GM10248 (cell line): ENCODE measurements at places on chromosomes 2 and 18.

GRCh38 chr2:134107402-134107801, 146.5 kb upstream of the MGAT5 start:
- no peak for DNase-seq

DNA sequence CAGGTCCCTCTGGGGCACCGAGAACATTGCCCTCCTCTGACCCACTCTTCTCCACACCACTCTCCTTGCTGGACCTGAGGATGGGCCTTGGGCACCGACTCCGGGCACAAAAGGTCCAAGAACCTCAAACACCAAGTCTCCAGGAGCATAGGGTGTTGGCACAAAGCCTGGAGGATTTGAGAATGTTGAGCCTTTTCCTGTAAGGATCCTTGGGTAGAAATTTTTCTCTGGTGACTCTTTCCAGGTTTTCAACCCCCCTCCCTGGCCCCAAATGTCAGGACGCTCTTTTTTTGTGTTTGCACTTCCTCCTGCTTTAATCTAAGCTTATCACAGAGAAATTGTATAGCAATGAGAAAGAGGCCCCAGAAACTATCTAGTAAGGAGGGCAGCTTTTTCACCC, 9.2 kb downstream of the SPR start:
- DNase-seq = no peak

DNA sequence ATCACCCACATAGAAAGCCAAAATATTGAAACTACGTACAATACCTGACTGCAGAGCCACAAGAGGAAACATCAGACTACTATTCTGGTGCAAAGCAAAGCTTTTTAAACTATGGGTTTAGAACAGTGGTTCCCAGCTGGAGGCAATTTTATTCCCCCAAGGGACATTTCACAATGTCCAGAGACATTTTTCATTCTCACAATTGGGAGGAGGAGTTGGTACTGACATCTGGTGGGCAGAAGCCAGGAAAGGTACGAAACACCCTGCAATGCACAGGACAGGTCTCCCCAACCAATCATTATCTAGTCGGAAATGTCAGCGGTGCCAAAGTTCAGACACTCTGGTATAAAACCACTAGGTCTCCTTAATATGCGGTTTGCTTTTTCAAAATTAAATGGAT, 88.4 kb upstream of the ARL5A start:
- DNase-seq = no peak

GRCh38 chr2:233049194-233049761, 10.9 kb upstream of the INPP5D start:
- no peak for DNase-seq

DNA sequence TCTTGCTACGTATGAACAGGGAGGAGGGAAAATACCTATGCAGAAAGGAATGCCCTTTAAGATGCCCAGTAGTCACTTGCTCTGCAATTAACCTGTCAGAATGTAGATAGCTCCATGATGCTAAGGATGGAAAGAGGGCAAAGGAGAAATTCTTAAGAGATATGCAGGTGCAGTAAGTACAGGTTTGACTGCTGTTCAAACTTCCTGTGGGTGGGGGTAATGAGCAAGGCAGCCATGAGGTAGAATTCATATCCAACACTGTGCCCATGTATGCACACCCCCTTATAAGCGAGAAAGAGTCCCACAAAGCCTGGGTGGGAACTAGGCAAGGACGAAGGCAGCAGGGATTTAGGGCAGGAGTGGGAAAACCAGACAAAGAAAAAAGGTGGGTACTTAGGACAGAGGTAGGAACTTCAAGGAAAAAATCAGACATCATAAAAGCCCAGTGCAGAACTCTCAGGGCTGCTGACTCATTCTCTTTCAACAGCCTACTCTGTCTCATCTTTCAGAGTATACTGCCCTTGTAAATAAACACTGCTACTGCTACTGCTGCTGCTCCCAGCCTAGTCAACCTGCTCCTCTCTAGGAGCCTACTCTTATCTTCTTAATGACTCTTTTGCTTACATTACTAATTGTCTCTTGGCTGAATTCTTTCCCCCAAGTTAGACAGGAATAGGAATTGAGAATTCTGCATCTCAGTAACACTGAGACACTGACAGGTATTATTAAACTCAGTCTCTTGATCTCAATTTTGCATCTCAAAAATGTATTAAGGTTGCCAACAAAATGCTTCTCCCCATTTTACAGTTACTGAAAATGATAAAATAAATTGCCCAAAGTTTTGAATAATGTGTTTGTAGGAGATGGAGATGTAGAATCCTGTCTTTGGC, 189.0 kb downstream of the PTH2R start:
- DNase-seq = no peak

DNA sequence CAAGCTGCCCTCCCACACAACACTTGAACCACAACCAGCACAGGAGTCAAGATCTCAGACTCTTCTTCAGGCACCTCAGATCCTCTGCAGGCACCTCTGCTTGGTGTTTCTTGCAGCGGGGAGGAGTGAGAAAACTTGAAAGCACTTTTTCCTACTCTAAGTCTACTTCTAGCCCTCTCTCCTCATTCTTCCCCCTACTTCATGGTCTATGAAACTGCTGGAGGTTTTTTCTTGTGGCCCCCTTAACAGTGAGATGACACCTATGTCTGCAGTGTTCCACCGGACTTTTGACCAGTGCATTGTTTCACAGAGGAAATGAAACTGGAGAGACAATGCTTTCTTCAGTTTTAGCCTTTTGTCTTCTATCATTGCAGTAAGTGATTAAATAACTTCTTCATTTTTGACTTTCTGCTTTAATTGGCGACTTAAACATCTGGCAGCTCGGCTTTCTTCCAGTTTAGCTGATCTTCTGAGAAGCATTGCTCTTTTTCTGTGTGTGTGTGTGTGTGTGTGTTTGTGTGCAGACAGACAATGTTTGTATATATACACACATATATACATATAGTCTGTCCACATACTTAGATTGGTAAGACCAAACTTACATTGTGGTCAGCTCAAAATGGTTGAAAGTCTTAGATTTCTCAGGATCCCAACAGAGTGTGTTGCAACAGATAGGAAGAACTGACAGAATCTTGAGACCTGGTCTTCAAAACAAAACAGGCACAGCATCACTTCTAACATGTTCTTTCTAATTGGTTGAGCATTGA, 1474.0 kb upstream of the TMEFF2 start:
- peak; percentile 18 for DNase-seq

DNA sequence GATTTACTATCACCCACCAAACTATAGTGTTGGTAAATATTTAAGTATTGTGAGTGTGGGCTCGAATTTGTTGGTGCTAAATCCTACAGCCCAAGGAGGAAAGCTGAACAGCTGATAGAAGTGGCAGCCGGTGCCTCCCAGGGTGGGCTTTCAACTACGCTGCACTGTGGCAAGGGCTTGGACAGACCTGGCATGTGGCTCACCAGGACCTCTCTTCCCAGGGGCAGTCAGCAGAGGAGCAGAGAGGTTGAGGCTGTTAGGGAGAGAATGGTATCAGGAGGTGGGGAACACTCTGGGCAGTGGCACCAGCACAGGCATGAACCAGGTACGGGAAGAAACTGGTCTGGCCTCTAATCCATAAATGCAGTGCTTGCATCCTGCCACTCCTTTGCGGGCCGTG, 44.6 kb downstream of the TFCP2L1 start:
- no peak for DNase-seq

DNA sequence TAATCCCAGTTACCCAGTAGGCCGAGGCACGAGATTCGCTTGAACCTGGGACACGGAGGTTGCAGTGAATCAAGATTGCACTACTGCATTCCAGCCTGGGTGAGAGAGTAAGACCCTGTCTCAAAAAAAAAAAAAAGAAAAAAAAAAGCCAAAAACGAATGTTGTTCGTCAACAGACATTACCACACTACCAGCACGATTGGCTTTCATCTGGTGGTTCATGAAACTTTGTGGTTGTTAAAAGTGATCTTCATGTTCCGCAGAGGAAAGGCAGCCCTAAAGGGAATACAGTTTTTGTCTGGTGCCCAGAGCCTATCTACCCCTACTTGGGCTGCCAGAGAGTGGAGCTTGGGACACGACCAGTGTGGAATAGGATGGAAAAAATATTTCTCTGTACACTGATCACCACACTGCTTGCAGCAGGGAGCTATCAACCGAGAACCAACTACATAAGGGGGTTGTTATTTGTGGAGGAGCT, 13.6 kb upstream of the CXCR4 start:
- no peak for DNase-seq

GRCh38 chr2:162172802-162173370, 20.8 kb upstream of the GCG start:
- DNase-seq = no peak

- DNase-seq = no peak
These were observed 289.7 kb downstream of the TRIB2 start for GRCh38 chr2:13006426-13006825.

- DNase-seq = no peak
These were observed 4.2 kb downstream of the SP9 start for GRCh38 chr2:174338671-174339560.

GRCh38 chr2:46273919-46274318, 23.3 kb upstream of the EPAS1 start:
- DNase-seq = no peak

- DNase-seq = no peak
These were observed 49.8 kb upstream of the OTX1 start for GRCh38 chr2:63000801-63001200.

DNA sequence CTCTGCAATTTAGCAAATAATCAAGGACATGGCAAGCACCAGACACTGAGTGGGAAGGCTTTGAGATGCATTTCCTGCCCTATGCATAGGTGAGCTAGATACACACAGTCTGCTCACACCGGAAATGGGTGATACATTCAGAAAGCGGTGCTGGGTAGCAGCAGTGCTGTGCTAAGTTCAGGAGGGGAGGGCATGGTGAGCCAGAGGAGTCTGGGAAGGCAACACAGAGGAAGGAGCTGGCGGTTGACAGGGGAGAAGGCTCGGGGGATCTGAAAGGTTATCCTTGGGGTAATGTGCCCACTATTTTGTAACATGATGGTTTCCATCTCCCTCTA, 57.4 kb upstream of the EPAS1 start:
- DNase-seq = peak; percentile 30

DNA sequence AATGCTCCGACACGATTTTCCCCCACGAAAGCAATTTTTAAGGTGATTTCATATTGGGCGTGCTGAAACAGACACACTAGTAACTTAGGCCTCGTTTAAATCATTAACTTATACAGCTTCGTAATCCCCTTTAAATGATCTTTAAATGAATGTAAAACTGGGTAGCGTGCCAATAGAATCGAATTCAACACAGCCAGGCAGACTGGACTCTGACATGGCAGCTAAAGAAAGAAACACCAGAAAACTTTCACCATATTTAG, 2.4 kb upstream of the ID2 start:
- DNase-seq = no peak

DNA sequence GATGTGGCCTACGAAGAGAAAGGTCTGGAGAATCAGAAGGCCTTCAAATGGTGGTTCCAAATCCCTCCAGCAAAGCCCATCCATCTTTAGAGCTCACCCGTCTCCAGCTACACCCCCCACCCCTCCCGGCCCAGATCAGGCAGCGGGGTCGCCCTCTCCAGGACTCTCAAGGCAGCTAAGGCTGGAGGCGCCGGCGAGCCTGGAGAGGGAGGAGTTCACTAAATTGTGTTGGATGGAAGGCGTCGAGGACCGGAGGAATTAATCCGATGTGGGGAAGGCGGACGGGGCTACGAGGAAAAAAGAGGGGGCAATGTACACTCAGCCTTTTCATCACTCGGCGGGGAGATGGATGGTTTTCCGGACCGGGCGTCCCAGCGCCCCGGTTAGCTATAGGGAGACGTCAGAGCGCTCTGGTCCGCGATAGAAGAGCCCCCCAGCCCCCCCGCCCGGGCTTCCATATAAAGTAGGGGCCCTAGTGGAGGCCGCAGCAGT, at the start of gene GRP:
TSS of gene GRP (plus strand) at position 487 of the 492 bp plus-strand sequence. CDS start 108 bp downstream, outside the sequence.
- no peak for DNase-seq

GRCh38 chr2:221710744-221711143, 138.6 kb upstream of the EPHA4 start:
- DNase-seq = no peak

GRCh38 chr2:9895669-9896590, 52.7 kb downstream of the TAF1B start:
- no peak for DNase-seq

DNA sequence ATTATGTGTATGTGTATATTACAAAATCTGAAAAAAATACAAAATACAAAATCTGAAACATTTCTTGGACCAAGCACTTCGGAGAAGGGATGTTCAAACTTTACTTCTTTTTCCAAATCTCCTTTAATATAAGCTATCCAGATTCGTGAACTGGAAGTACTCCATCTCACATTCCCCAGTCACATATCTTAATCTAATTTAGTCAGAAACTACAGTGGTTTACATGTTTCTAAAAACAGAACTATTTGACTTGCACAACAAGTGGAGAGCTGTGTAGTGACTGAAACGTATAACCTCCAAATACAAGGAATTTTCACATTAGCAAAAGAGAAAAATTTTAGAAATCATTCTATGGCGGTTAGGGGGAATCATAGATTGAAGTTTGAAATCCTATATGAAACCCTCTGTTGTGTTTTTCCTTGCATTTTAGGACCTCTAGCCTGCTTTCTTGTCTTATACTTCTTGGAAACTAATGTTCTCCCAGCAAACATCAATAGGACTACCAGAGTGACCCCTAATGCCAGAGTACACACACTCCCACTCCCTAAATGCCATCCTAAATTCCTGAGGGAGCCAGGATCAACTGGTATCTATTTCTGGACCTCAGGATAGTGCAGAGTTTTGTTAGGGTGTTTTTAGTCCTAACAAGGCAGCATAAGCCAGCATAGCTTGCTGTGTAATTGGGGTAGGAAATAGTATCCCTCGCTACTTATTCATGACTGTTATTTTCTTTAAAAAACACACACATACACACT, 30.2 kb upstream of the ROCK1 start:
- no peak for DNase-seq

DNA sequence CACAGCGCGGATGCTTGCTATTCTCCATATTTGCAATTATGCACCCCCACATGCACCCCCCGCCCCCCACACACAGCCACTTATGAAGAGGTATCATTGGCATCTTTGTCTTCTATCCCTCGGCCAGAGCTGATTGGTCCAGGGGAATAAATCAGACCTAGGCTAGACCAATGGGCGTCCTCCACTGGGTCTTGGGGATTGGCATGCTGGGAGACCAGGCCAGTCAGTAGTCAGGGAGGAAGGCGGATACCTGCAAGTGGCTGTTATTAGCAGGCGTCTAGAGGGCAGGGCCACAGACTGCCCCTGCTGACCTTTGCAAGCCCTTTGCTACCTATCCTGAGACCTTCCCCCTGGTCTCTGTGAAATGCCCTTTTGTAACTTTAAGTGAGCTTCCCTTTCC, 30.0 kb downstream of the ATOH8 start:
- DNase-seq = no peak

- no peak for DNase-seq
These were observed 11.8 kb upstream of the EN1 start for GRCh38 chr2:118859157-118859770.

DNA sequence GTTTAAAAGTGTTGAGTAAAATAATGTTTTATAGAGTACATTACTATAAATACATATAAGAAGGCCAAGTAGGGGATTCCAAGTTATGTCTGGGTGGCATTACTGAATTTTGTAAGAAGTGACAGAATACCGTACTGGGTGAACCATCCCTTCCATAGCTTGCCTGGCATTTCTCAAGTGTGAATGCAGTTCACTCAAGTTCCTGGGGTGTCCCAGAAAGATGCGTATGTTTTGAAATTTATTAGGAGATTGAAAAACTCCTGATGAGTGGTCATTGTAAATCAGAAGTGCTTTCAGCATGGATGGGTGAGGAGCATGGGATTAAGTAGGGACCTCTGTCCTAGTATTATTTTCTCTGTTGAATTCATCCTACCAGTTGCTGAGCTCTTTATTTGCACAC, 103.2 kb downstream of the VAPA start:
- DNase-seq = no peak
